ENCODE measurements at places on chromosomes 4 and X. TPM values are rescaled to one million over a fixed set of nuclear protein-coding genes. Genes with fewer than 3 reads are reported as not detected.
A peak's percentile ranks its signal among the peaks of the same experiment; 100 is the strongest.

DNA sequence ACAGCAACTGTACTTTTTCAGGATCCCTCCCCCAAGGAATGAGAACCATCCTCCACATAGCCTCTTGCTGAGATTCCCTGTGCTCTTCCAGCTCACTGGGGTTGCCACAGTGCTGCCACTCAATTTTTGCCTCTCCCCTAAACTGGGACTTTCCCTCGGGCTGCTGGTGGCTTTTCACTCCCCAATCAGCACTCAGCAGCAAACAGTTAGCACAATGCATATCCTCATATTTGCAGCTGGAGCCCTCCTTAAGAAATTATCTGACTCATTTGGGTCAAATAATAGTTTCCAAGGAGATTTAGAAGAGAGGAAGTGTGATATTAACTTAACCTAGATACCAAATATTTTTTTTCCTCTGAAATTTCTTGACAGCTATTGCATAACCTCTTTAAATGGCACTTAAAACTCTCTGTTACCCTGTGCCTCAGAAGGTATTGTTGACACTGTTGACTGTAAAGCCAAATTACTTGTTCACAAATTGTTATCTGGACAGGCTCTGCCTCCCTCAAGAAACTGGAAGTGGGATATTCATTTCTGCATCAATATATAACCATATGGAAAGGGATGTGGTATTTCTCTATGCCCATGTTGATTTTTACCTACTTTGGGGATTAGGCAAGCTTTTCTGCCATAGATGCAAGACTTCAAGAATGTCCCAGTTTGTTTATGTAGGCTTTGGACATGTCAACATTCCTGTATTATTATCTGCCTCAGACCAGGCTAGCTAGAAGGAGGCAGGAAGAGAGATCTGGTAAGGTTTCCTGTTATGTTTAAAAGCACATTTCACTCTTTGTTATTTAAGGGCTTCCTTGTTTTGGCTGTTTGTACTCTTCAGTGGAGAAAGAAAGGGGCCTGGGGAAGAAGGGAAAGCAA lies 58.0 kb downstream of the SEPTIN11 start:
- no peak for DNase-seq

GRCh38 chrX:138034136-138034535 lies 468.2 kb downstream of the ZIC3 start:
- no peak for DNase-seq

FRMPD4 gene
- total RNA-seq = 0.06 TPM

- DNase-seq = no peak
Observed at GRCh38 chrX:154532690-154533089, 14.0 kb downstream of the G6PD start.

- no peak for DNase-seq
Observed at GRCh38 chr4:120839334-120839973, 83.1 kb downstream of the PRDM5 start.

- no peak for DNase-seq
Observed at GRCh38 chr4:55635741-55636655, at the start of gene NMU. NMU (minus strand) TSS chr4:55636298; CDS start chr4:55636192, 106 bp downstream.

GRCh38 chr4:82900066-82900410 lies 497 bp upstream of the THAP9 start:
- no peak for DNase-seq

DNA sequence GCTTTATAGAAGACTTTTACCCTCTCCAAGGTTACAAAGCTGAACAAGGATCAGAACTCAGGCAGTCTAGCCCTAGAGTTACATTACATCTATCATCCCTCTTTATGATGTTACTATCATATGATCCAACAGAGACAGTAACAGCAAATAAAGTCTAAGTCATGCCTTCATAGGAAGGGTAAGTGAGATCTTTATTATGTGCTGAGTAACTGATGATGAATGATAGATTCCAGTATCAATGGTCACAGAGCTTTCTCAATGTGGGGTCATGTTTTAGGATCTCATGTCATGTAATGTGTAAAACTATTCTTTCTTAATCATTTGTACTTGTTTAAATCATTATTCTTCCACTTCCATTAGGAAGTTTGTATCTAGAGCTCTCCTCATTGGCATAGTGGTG lies 22.8 kb downstream of the ELOVL6 start:
- DNase-seq = no peak

MAGED4 gene
- 13.2 TPM for total RNA-seq

DNA sequence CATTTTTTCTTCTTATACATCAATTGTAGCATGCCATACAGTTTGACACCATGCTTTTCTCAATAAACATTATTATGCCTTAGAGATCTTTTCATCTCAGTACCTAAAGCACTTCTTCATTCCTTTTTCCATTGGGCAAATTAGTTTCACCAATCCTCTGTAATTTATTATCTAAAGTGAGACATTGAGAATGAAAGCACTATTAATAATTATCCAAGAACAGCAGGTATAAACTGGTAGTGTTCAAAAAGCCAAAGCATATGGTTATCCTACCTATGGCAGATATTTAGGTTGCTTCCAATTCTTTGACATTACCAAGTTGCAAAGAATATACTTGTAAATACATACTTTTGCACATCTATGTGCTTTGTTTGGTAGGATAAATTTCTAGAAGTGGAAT lies 15.6 kb downstream of the LAMTOR3 start:
- no peak for DNase-seq

DNA sequence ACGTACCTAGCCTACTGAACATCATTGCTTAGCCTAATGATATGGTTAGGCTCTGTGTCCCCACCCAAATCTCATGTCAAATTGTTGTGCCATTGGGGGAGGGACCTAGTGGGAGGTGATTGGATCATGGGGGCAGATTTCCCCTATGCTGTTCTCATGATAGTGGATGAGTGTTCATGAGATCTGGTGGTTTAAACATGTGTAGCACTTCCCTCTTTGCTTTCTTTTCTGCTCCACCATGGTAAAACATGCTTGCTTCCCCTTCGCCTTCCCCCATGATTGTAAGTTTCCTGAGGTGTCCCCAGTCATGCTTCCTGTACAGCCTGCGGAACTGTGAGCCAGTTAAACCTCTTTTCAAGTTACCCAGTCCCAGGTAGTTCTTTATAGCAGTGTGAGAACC lies 102.6 kb downstream of the RAPGEF2 start:
- no peak for DNase-seq

- DNase-seq = no peak
Observed at GRCh38 chr4:79621061-79621460, 213.0 kb upstream of the GK2 start.

GRCh38 chr4:129323658-129324057 lies 227.7 kb downstream of the C4orf33 start:
- no peak for DNase-seq

- DNase-seq = no peak
Observed at GRCh38 chr4:66628146-66628545, 917.2 kb downstream of the CENPC start.

DNA sequence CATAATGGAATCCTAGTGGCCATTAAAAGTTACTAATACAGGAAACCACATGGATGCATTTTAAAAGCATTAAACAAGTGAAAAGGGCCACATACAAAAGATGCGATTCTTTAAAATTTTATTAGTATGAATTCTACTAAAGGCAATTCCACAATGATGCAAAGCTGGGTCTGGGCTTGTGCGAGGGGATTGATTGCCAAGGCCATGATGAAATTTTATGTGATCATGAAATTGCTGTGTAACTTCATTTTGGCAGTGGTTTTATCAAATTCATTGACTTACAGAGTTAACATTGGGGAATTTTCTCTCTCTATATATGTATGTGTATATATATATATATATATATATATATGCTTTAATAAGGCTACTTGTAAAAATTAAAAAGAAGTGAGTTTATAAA lies 1142.5 kb upstream of the IGFBP7 start:
- DNase-seq = no peak

SPACA5 gene
- not detected for total RNA-seq

TEX13B gene
- not detected for total RNA-seq

ATP8A1 gene
- 4.3 TPM for total RNA-seq

OTC gene
- not detected for total RNA-seq

- no peak for DNase-seq
Observed at GRCh38 chr4:156295676-156296195, 342.1 kb upstream of the CTSO start.

SH3D19 gene
- total RNA-seq = 21.4 TPM

GRCh38 chrX:53716328-53717088 lies 30.0 kb upstream of the HUWE1 start:
- no peak for DNase-seq

DNA sequence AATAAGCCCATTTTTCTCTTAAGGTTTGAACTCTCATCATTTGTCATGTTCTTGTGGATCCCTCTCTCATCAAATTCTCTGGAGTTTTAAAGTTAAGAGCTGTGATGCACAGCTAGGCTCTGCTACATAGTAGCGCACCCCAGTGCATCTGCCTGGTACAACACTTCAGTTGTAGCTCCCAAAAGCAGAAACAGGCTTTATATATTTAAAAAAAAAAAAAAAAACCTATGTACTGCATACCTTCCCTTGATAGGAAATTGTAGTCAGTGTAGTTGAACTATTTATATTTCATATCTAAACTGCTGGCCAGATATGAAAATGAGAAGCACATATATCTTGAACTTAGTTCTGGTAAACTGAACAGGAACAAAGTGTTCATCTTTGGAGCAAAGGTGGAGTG lies 131.4 kb downstream of the KLHL13 start:
- no peak for DNase-seq

FGF2 gene
- total RNA-seq = 17.4 TPM

DNA sequence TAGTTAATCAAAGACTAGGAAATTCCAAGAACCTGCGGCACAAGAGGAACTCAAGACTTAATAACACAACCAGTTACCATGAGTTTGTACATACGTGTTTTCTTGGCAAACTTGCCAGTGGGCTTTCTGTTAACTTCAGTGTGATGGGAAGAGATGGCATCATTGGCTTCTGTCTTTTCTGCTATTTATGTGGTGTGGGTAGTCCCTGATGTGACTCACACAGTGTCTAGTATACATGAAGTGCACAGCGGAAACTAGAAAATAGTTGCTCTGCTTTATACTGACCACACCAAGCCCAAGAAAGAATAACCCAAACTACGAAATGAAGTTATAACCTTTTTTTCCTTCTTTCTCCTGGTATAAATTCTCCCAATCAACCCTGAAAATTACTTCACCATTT lies 24.5 kb downstream of the DAPP1 start:
- no peak for DNase-seq

GRCh38 chr4:86972997-86973396 lies 38.2 kb downstream of the AFF1 start:
- no peak for DNase-seq

GRCh38 chr4:185508181-185508580 lies 27.1 kb downstream of the PDLIM3 start:
- peak; percentile 61 for DNase-seq

CD40LG gene
- total RNA-seq = not detected

DNA sequence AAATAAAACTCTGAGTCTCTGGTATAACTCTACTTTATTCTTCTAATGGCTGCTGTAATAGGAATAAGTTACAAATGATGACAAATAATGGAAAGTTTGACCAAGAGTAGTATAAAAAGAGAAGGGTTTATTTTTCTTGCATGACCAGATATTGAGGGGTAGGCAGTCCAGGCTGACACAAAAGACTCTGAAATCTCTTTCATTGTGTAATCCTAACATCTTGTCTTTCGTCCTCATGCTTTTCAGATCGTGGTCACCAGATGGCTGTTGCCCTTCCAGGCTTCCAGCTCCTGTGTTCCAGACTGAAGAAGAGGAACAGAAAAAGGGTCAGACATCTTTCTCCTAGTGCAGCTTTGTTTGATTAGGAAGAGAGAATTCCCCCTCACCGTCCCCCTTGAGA lies 176.9 kb upstream of the GK2 start:
- DNase-seq = no peak

DRD5 gene
- not detected for total RNA-seq

TRIM61 gene
- total RNA-seq = not detected

DNA sequence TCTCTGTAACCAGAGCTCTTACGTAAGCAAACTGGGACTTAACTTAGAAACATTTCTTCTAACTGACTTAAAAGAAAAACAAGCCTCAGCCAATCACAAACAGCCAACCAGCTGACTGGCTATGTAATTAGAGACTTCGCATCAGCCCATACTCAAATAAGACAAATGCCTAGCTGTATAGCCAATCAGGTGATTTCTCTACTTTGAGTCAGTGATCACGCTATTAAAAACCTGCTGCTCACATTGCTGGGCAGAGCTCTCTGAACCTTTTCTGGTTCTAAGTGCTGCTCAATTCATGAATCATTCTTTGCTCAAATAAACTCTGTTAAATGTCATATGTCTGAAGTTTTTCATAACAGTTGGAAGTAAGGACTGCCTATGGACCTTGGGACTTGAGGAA lies 9.9 kb upstream of the SMIM10L2A start:
- peak; percentile 44 for DNase-seq

GRCh38 chrX:154775419-154776349 lies 13.0 kb downstream of the DKC1 start:
- peak; percentile 52 for DNase-seq

STS gene
- total RNA-seq = 2.2 TPM

DNA sequence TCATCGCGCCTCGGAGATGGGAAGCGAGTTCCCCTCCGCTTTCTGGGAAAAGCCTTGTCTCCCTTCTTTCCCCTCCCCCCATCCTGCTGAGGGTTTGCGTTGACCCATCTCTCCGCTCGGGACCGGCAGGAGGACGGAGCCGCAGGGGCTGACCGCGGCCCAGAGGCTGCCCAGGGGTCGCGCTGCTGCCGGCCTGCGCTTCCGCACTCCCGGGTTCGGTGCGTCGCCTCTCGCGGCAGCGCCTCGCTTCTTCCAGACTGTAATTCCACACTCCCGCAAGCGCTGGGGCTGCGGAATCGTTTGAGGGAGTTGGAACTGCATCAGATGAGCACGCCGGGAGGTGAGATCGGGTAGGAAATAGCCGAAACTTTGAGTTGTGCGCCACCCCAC lies 88.3 kb downstream of the BCOR start:
- no peak for DNase-seq

- DNase-seq = no peak
Observed at GRCh38 chrX:68249401-68249831, 183.9 kb downstream of the OPHN1 start.

DNA sequence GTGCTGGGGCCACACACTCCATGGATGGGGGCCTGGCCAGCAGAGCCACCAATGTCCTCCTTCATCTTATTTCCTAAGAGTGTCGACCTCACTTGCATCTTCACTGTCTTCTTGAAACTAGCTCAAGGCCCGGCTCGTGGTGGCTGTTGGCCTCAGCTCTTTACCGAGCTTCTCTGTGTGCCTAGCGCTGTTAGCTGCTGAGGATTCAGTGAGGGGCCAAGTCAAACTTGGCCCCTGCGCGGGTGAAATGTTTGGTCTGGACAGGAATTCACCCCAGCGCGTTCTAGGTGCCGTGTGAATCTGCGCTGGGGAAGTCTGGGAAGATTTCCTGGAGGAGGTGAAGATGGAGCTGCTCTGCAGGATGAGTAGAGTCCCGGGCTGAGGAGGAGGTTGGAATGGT lies 8.5 kb downstream of the SORCS2 start:
- DNase-seq = no peak

GRCh38 chr4:66585767-66586166 lies 915.5 kb upstream of the EPHA5 start:
- no peak for DNase-seq

DNA sequence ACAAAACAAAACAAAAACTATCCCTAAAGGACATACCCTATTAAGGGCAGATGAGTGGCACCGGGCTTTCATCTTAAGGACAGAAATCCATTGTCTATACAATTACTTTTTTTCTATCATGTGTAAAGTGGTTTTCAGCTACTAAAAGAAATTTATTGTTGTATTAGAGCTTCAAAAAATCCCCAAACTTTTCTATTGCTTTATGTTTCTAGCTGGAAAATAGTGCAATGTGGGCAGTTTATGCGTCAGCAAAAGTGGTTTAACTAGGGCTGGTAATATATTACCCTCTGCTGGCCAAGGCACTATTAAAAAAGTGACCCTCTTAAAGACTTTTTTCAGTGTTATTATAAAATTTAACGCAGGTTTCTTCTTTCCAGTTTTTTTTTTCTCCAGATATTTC lies 15.5 kb upstream of the GPR82 start:
- DNase-seq = no peak

GRCh38 chr4:33062155-33062806 lies 2342.1 kb downstream of the PCDH7 start:
- no peak for DNase-seq
